Left ventricle myocardium inferior (tissue), 1 donor: ENCODE measurements at places on chromosomes 1 and 21.

GRCh38 chr21:42505090-42505726 is 8.4 kb upstream of the SLC37A1 start:
- no peak for DNase-seq

DNA sequence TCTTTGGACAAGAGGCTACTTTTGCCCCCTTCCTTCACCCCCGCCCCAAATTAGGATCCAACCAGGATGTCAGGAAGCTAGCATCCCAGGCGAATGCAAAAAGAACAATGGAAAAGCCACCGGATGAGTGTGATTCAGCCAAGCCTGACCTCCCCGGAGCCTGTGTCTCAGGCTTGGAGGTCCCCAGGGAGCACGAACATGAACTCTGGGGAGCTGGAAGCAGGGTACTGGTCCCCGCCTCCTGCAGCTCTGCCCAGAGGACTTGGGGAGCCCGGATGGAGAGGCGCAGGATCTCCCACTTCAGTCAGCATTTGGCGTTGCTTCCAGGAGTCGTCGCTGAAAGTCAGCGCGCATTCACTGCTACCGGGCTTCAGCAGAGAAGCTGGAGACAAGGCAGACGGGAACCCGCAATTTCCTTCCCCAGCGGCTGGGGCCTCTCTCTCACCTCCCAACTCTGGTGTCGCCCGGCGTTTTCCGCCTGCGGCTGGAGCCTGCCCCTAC is 1.8 kb upstream of the TBX15 start:
- no peak for DNase-seq

DNA sequence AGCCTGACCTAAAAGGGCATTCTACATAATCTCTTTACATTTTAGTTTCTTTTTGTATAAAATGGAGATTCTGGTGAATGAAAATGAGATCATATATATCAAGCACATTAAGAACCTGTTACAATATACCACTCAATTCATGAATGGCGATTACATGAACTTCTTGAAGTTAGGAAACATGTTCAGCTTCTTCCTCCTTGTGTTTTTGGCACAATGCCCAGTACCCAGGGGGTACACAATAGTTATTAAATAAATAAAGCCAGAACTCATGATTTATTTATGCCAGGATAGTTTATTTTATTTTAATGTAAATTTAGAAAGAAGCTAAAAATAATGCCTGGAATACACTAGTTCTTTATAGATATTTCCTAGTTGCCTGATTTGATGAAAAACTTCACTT is 186.0 kb upstream of the PTGFR start:
- DNase-seq, result no peak

GRCh38 chr1:231172411-231172810 is 10.6 kb downstream of the TRIM67 start:
- peak; percentile 55 for DNase-seq

DNA sequence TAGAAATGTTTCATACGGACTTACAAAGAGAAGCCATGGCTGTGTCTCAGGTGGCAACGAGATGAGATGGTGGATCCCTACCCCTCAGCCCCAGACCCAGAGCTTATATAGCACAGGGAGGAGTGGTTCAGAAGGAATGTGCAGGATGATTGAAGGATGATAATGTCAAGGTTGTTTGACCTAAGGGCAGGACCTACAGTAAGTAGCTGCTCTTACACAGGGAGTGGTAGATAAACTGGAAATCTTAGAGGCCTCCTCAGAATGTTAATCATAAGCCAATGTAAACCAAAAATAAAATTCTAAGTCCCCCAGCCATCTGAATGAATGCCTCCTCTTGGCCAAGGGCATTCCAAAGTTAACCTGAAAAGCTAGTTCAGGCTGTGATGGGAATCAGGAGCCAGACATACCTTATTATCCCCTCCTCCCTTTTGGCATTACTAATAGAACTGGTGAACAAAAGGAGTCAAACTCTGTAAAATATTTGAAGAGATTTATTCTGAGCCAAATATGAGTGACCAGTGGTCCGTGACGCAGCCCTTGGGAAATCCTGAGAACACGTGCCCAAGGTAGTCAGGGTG is 45.8 kb upstream of the PDE9A start:
- DNase-seq, result no peak

GRCh38 chr1:174391716-174392115 is 56.0 kb upstream of the GPR52 start:
- DNase-seq, result no peak

- DNase-seq, result no peak
These were observed 70.4 kb downstream of the MPZL1 start for GRCh38 chr1:167792188-167792565.

GRCh38 chr1:153345187-153346076 is 3.2 kb downstream of the PGLYRP4 start:
- no peak for DNase-seq

DNA sequence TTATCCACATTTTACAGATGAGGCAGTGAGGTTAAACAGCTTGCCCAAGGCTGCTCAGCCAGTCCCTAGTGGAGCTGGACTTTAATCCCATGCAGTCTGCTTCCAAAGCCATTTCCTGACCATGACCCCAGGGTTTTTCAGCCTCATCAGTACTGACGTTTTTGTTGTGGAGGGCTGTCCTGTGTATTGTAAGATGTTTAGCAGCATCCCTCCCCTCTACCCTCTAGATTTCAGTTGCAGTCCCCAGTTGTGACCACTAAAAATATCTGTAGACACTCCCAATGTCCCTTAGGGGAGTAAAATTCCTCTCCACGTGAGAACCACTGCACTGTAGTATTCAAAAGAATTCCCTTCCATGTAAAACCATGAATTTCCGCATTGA is 30.2 kb upstream of the C1orf105 start:
- DNase-seq, result no peak

DNA sequence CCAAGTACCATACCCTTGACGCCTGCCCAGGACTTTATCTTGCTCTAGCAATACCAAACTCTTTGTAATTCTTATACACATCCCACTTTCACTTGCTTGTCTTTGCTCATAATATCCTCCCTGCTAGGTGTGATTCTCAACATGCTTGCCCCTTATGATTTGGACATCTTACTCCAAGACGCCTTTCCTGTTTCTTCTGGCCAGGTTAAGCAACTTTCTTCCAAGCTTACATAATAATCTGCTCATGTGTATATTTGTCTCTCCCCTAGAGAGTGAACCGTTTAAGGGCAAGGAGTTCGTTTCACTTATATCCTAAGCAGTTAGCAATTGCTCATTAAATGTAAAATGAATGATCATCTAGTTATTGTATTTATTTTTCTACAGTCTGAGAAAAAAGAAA is 21.8 kb downstream of the CRYZL1 start:
- DNase-seq, result no peak

DNA sequence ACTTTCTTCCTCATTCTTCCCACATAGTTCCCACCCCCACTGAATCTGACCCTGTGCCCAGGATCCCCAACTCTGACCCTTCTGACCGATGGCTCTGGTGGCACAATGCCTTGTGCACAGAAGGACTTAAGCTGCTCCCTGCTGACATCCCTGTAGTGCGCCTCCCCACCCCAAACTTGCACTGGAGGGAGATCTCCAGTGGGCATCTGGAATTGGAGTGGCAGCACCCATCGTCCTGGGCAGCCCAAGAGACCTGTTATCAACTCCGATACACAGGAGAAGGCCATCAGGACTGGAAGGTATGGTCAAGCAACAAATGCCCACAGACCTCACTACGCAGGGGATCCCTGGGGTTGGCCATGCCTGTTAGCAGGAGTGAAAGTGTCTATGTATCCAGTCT is 9.0 kb downstream of the MPL start:
- no peak for DNase-seq

DNA sequence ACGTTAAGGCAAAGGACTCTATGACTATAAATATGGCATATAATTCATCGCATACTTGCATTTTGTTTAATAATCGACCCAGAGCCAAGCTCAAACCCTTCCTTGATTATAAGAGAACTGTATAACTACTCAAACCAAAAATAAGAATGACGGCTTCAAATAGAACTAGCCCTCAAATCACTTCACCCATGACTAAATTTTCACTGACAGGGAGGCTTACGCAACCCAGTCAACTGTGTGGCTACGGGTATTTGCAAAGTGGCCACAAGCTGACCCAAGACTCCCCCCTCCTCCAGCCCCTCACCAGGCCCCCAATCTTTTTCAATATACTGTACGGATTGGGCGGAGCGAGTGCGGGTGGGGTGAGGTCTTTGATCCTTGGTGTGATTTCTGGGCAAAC is 268.3 kb downstream of the ASTN1 start:
- DNase-seq, result no peak

DNA sequence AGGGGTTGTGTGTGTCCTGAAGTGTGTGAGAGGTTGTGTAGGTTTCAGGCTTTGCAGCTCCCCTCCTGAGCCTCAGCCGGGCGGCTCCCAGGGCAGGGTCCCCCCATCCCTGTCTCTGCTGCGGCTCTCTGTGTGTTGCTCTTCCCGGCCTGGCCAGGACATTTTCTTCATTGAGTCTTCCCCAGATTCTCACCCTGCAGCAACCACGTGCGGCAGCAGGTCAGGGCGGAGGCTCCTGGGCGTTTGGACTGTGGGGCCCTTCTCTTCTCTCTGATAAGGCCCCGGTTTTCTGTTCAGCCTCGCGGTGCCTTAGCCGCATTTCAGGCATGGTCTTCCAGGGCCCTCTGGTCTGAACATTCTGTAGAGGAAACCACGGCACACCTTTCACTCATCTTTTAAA is 1.8 kb upstream of the TCP10L start:
- DNase-seq, result no peak

- no peak for DNase-seq
These were observed 57.6 kb upstream of the FMO3 start for GRCh38 chr1:171032822-171033702.
